ENCODE measurements at places on chromosomes 3 and 15. TPM values are rescaled to one million over a fixed set of nuclear protein-coding genes. Genes with fewer than 3 reads are reported as not detected.

EFHB gene
- total RNA-seq, result not detected

ABTB1 gene
- 8.1 TPM for total RNA-seq

BCL2A1 gene
- 0.86 TPM for total RNA-seq

IL5RA gene
- not detected for total RNA-seq

PLXND1 gene
- total RNA-seq, result 50.2 TPM

CHRNA7 gene
- total RNA-seq, result not detected

ST3GAL6 gene
- 0.58 TPM for total RNA-seq

ZNF501 gene
- total RNA-seq, result 3.5 TPM

DPPA2 gene
- total RNA-seq, result not detected

FAH gene
- 141 TPM for total RNA-seq

MME gene
- 481 TPM for total RNA-seq

FGD5 gene
- not detected for total RNA-seq
